Kidney glomerular epithelial cell (primary cell): ENCODE measurements at places on chromosomes 7 and 10.

DNA sequence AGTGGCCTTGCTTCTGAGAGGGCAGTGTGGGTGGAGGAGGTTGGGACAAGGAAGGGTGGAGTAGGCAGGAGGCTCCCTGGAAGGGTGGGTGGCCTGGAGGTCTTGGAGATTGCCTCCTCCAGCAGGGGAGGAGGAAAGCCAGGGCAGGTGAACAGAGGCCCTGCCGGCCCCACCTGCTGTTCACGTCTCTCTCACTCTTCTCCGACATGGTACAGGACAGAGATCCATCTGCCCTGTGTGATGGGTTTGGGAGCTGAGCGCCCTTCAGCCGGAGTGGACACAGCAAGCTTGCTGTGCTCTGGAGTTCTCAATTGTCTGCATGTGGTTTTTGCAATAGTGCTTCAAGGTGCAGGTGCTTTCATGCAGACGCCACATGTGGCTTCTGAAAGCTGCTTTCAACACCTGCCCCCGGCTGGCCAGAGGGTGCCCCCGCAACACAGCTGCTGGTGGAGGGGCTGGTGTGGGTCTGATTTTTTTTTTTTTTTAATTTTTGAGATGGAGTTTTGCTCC lies 82.8 kb upstream of the GNA12 start:
- DNase-seq, result no peak

DNA sequence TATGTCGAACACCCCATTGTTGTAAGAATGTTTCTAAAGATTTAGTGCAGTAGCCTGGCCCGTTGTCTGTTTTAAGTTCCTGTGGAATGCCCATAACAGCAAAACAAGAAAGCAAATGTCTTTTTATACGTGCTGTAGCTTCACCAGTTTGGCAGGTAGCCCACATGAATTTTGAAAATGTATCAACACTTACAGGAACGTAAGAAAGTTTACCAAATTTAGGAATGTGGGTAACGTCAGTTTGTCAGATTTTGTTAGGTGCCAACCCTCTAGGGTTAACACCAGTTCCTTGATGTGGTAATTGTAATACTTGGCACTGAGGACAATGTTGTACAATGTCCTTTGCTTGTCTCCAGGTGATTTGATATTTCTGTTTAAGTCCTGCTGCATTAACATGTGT lies 3.2 kb upstream of the GIMAP4 start:
- no peak for DNase-seq

DNA sequence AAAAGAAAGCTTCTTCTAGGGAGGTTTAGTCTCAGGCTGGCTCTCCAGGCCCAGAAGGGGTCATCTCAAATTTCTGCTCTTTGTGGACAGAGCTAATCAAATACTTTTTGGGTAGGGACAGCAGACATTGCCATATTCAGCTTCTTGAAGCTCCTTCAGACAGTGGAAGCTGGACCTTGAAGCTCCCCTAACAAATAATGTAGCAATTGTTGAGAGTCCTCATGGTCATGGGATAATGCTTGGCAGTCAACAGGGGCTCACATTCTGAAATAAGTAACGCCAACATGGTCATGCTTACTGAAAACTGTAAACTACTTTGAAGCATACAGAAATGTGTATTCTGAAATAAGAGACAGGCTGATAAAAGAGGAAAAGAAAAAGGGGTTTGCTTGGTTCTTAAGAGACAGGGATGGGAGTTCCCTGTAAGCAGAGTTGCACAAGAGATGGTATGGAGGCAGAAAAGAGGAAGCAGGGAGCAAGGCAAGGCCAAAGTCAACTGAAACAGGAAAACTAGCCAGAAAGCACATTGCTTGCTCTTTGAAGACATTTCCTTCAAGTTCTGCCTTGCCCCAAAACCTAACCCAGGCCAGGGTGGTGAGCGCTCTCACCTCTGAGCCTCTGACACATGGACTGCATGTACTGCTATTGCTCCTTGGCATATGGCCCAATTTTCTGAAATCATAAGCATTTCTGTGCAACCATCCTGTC lies 53.1 kb upstream of the KMT2E start:
- no peak for DNase-seq

GRCh38 chr10:123327450-123327849 lies 173.2 kb downstream of the BUB3 start:
- no peak for DNase-seq

GRCh38 chr7:23544913-23545354 lies 13.2 kb upstream of the TRA2A start:
- DNase-seq, result peak; percentile 15

GRCh38 chr7:16063221-16063620 lies 358.1 kb downstream of the CRPPA start:
- DNase-seq, result no peak

DNA sequence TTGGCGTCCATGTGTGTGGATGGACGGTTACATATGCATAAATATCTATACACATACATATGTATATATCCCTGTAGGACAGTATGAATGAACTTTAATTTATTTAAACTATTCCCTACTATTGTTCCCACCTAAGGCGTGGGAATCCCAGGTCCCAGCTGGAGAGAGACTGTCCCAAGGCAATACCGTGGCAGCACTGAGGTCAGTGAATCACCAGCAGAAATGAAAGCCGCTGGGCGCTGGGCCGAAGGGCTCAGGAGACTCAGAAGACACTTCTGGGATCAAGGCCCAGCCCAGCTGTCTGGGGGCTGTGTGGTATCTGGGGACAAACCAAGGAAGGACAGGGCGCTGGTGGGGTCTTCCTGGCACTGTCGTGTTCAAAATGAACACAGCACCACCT lies 49.6 kb upstream of the MYL10 start:
- DNase-seq, result no peak

DNA sequence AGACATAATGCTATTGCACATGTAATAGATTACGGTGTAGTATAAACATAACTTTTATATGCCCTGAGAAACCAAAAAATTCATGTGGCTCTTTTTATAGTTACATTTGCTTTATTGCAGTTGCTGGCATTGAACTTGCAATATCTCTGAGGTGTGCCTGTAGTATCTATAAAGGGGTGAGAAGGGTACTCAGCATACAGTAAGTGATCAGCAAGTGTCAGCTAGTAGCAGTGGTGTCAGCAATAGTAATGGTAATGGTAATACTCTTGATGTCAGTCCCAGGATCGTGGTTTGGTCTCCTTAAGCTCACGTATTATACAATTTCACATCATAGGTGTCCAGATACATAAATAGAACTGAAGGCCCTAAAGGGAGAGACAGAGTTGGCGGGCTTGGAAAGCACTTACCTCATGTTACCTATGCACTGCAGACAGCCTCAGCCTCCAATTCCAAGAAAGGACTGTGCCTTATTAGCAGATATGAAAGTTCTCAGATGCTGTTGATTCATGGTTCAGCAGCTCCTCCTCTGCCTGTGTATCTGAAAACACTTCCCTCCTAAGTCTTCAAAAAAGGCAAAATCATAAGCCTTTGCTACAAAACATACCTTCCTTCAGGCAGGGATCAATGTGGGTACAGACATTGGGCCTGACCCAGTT lies 6.6 kb upstream of the GIMAP7 start:
- DNase-seq, result no peak

GRCh38 chr10:70504521-70505358 lies 26.2 kb downstream of the PALD1 start:
- DNase-seq, result no peak

GRCh38 chr7:66213637-66214036 lies 8.5 kb downstream of the TPST1 start:
- DNase-seq, result no peak

DNA sequence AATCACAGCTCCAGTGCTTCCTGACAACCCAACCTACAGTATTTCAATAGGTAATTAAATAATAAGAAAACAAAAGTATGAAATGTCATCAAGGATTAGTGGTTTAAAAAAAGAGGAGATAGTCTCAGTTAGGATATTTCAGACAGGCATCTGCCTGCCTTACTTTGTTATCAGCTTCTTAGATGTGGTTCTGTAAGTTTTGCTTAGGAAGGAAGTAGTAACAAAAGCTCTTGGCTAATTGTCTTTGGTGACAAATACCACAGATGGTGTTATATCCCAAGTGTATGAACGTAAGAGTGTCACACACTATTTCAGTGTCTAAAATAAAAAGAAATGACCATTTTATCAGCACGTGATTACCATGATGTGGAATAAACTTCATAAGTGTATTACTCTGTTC lies 9.8 kb upstream of the ACTA2 start:
- no peak for DNase-seq

DNA sequence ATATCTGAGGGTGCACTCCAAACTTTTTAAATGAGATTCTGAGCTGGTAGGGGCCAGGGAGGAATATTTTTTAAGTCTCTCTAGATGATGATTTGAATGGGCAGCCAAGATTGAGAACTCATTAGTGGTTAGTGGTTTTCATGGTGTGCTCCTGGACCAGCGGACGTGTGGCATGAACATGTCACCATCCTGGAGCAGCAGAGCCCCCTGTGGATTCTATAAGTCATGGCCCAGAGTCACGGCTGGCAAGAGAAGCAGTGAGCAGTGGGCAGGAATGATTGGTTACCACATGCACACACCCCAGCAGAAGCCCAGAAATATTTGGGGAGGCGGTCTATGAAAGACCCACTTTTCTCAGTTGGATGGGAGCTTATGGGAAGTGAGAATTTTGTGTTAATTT lies 21.2 kb upstream of the UCN3 start:
- DNase-seq, result peak; percentile 41

- DNase-seq, result no peak
Measured at GRCh38 chr10:60488111-60488669, 98.5 kb upstream of the ANK3 start.

GRCh38 chr10:127942811-127943210 lies 35.9 kb downstream of the PTPRE start:
- no peak for DNase-seq

GRCh38 chr10:86833969-86834368 lies 77.5 kb downstream of the BMPR1A start:
- DNase-seq, result no peak

DNA sequence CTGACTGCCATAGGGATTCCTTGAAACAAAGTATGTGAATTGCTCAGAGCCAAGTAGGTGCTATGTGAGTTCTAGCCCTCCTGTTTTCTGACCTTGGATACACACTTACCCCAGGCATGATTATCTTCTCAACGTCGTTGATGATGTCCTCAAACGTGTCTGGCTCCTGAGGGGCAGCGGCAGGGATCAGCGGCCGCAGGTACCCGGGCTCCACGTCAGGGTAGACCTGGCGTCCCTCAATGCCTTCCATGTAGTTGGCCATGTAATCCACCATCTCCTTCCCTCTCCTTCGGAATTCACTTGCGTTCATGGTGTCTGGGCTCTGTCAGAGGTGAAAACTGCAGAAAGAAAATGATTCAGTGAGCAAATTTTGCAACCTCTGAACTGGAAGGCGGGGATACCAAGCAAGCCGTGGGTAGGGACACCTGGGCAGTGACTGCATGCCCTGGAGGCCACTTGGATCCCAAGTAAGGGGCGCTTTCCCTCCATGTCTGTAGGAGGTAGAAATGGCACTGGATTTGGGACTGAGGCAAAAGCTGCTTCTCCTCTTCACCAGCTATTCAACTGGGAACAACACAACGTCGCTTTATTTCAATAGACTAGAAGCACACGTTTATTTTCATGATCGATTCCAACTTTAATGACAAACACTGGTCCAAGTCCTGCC lies 21.3 kb downstream of the DDC start:
- no peak for DNase-seq

DNA sequence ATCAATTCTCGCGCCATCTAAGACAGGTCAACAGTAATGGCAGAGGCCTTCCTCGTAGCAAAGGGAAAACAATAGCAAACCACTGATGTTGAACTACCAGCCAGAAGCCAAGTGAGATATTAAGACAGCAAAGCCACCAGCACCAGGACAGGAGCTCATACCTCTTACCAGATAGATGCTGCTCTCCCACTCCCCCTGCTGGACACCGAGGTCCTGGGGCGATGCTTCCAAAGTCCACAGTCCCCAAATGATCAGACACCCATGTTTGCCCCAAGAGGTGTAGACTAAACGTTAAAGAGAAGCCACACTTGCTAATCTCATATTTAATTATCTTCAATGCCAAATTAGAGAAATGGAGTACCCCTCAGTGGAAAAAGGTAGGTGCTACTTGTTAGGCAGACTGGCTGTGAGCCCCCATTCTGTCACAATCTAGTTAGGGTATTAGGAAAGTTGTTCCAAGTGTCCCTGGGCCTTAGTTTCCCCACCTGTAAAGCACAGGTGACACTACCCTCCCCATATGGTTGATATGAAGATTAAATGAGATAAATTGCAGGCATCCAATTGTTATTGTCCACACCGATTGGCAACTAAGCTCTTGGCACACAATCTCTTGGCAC lies 39.9 kb downstream of the TOMM7 start:
- peak; percentile 3 for DNase-seq

DNA sequence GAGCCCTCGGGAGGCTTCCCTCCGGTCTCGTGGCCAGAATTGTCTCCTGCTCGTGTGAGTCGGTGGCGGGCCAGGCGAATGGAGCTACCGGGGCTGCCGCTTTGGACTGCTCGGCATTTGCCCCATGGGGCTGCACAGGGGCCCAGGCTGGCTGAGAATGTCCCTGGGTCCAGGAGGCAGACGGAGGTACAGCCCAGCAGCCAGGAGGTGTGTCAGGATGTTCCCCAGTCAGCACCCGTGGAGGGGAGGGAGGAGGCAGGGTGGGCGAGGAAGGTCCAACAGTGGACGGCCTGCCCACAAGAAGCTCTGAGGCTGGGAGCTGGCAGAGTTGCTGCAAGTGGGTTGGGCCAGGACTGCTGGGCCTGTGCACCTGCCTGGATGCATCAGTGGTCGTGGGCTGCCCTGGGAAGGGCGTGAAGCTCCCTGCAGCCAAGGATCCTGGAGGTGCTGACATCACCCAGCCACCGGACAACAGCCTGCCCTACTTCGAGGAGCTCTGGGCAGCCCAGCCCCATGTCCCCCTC lies 46.4 kb downstream of the PDGFA start:
- no peak for DNase-seq

GRCh38 chr10:71776481-71776925 lies 3.2 kb upstream of the VSIR start:
- DNase-seq, result no peak

DNA sequence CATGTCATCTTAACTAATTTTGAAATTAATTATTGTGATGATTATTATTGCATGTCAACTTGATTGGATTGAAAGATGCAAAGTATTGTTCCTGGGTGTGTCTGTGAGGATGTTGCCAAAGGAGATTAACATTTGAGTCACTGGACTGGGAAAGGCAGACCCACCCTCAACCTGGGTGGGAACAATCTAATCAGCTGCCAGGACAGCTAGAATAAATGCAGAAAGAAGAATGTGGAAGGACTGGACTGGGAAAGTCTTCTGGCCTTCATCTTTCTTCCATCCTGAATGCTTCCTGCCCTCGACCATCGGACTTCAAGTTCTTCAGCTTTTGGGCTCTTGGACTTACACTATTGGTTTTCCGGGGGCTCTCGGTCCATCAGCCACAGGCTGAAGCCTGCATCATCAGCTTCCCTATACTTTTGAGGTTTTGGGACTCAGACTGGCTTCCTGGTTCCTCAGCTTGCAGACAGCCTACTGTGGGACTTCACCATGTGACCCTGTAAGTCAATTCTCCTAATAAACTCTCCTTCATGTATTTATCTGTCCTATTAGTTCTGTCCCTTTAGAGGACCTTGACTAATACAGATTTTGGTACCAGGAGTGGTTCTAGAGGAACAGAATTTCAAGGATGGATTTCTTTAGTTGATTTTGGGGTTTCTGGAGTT lies 959.8 kb downstream of the ANKRD7 start:
- no peak for DNase-seq

- no peak for DNase-seq
Measured at GRCh38 chr7:152435384-152436110, at the start of gene KMT2C. TSS of gene KMT2C (minus strand) at chr7:152436003. CDS start at chr7:152435786, 217 bp downstream.

- no peak for DNase-seq
Measured at GRCh38 chr10:6576326-6576725, 3.8 kb downstream of the PRKCQ start.

GRCh38 chr7:2156756-2157472 lies 75.8 kb downstream of the MAD1L1 start:
- DNase-seq, result no peak

GRCh38 chr10:28179006-28179742 lies 123.7 kb downstream of the MPP7 start:
- DNase-seq, result peak; percentile 12
